Esophagus squamous epithelium (tissue), 5 donors: ENCODE measurements at places on chromosomes 16 and 17.

GRCh38 chr17:21823643-21824042 lies 131.3 kb downstream of the KCNJ18 start:
- DNase-seq = no peak

GRCh38 chr16:82634955-82635610 lies 8.3 kb downstream of the CDH13 start:
- no peak for DNase-seq

- no peak for DNase-seq
Observed at GRCh38 chr17:5976251-5976650, 93.9 kb upstream of the WSCD1 start.

- DNase-seq = no peak
Observed at GRCh38 chr17:55730808-55731207, 8.1 kb upstream of the TMEM100 start.

GRCh38 chr16:85902366-85903155 lies 3.6 kb downstream of the IRF8 start:
- DNase-seq = no peak

DNA sequence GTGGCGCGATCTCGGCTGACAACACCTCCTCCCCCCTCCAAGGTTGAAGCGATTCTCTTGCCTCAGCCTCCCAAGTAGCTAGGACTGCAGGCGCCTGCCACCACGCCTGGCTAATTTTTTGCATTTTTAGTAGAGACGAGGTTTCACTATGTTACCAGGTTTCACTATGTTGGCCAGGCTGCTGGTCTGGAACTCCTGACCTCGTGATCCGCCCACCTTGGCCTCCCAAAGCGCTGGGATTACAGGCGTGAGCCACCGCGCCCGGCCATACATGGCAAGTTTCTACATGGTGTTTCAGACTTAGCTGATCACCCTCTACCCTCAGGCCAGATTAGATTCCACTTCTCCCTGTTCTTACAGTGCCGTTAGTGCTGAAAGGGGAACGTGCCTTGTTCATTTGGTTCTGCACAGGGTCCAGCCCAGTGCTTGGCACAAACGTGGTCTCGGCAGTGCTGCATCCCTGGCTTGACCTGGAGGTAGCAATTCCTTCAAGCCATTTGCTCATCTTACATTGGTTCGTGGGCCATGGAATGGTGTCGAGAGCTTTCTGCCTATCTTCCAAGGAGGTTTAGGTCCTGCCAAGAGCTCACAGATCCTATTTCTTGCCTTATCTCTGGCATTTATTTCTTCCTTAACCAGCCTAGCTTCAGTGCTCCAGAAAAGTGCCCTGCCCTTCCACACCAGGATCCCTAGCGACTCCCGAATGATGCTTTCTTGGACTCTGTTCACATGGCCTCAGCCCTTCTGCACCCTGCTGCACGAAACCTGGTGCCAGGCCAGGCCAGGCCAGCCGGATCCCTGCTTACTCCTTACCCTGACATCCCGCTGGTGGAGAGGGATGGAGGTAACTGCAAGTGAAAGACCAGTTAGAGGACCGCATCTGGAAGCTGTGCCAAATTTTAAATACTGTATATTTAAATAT lies 14.8 kb upstream of the AURKB start:
- no peak for DNase-seq

- no peak for DNase-seq
Observed at GRCh38 chr16:65038100-65038499, 83.8 kb downstream of the CDH11 start.

DNA sequence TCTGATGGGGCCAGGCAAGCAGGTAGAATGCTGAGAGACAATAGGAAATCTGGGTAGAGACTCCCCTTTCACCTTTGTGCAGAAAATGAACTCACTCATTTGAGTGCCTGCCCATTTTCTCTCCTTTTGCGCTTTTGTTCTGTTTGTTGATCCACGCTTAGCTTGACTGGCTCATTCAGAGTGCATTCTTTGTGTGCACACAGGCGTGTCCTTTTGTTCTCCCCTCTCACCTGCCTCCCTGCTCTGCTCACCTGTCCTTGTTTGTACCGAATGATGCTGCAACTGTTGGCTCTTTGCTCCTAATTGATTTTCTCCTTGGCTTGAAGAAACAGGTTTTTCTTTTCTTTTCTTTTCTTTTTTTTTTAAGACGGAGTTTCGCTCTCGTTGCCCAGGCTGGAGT lies 15.8 kb downstream of the PGS1 start:
- DNase-seq = no peak

- no peak for DNase-seq
Observed at GRCh38 chr17:69597898-69598692, 183.6 kb downstream of the MAP2K6 start.

DNA sequence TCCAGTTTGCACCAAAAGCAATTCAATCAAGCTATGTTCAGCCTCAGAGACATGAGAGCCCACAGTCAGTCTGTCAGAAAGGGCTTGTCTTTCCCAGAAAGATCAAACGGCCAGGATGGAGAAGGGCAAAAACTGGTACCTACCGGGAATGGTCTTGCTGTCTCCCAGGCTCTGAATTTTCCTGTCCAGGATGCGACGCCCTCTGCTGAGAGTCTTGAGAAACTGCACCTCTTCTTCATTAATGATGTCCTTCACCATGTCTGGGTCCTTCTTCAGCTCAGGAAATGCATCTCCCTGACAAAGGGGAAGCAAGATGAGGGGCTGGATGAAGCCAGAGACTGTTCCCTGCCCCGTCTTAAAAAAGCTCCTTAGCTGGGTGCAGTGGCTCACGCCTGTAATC lies 15.8 kb upstream of the EXOSC6 start:
- DNase-seq = no peak

GRCh38 chr17:31724026-31724425 lies 135.0 kb downstream of the COPRS start:
- DNase-seq = no peak

DNA sequence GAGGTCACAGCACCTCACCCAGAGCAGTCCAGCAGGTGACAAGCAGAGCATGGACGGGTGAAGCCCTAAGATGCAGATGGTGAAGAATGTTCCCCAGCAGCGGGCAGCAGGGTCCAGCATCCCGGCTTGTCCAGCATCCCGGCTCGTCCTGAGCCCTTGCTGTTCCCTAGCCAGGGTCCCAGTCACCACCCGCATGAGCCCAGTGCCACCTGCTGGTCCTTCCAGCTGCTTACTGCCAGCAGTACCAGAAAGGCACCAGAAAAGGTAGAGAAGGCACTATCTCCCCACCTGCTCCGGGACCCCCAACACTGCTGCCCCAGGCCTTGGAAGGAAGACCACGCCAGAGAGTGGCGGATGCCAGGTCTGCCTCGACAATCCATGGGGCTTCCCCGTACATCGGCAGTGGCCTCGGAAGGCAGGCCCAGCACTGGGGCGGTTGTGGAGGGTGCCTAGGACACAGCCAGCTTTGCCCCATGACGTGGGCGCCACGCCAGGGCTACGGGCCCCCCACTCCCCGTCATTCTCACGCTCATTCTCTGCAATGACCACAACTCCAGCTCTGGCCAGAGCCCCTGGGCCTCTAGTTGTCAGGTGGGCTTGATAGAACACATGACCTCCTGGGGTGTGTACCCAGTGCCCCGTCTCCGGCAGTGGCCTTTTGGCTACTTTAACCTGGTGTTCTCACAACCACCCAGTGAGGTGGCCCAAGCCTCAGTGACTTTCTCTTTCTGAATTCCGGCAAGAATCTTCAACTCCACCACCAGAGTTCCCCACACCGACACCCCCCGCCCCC lies 1.4 kb downstream of the CENPX start:
- no peak for DNase-seq

- DNase-seq = no peak
Observed at GRCh38 chr17:64075913-64076312, 54.0 kb downstream of the ERN1 start.

- no peak for DNase-seq
Observed at GRCh38 chr16:78487471-78487870, 388.0 kb downstream of the WWOX start.

DNA sequence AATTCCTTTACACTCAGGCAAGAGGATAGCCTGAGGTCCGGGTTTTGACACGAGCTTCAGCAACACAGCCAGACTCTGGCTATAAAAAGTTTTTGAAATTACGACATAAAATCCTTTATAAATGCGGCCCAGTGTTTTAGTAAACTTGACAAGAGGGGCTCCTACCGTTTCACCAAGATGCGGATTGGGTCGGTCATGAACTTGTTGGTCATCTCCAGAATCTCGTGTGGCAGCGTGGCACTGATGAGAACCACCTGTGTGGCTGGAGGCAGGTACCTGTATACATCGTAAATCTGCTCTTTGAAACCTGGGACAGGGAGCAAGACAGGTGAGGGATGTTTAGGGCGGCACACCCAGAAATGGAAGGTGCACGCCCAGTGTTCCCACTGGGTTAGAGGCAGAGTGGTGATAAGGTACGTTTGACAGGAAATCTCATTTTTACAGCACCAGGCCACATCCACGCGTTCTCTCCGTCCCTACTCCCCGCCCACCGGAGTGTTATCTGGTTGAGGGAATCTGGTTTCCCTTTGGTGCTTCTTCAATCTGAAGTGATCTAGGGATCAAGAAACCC lies 8.0 kb downstream of the EIF4A3 start:
- no peak for DNase-seq

- no peak for DNase-seq
Observed at GRCh38 chr16:85029408-85029784, 1.8 kb downstream of the KIAA0513 start.

GRCh38 chr16:75301804-75302203 lies 50.4 kb upstream of the BCAR1 start:
- no peak for DNase-seq

DNA sequence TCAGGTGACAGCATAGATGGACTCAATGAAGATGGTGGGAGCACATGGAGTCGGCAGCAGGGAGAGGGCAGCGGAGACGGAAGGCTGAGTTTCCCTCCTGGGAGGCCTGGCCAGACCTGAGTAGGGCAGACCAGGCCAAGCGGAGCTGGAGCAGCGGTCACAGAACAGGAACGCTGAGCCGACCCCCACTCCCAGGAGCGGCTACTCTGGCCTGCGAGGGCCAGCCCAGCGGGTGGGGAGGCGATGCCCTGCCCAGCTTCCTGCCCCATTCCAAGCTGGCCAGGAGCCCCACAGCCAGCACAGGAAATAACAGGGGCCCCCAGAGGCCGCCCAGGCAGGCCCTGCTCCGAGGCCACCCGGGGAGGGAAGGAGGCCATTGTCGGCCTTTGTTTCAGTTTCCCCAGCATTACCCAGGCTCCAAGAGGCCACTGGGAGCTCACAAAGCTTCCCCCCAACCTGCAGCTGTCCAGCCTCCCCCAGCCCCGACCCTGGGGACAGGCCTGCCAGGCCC lies 79.8 kb downstream of the ZNF423 start:
- DNase-seq = no peak

DNA sequence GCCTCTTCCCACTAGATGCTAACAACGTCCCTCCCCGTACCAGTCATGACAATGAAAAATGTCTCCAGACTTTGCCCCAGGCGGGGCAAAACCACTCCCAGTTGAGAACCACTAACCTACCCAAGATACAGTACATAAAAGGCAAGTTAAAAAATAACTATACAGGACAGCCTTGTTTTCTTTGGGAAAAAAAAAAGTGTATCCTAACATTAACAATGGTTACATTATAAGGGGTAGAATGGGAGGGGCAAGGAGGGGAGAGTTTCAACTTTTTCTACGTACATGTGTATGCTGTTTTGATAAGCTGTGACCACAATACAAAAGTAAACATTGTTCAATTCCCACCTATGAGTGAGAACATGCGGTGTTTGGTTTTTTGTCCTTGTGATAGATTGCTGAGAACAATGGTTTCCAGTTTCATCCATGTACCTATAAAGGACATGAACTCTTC lies 94.9 kb downstream of the TOX3 start:
- no peak for DNase-seq

GRCh38 chr17:2687074-2687418 lies 24.5 kb downstream of the CLUH start:
- DNase-seq = no peak

DNA sequence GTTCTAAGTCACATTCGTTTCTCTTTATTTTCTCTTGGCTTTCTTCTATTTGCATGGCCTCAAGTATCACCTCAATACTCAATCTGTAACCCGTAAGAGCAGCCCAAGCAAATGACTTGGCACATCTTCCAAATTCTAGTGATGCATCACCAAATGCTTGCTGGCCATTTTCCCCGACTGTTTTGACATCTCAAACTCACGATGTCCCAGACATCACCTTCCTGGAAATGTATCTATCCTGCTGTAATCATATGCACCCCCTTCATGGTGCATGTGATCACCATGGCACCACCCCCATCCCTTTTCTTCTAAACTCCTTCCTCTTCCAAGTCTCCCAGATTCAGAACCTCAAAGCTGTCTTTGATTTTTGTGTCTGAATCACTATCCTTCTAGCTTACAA lies 24.0 kb upstream of the ABCA5 start:
- no peak for DNase-seq

DNA sequence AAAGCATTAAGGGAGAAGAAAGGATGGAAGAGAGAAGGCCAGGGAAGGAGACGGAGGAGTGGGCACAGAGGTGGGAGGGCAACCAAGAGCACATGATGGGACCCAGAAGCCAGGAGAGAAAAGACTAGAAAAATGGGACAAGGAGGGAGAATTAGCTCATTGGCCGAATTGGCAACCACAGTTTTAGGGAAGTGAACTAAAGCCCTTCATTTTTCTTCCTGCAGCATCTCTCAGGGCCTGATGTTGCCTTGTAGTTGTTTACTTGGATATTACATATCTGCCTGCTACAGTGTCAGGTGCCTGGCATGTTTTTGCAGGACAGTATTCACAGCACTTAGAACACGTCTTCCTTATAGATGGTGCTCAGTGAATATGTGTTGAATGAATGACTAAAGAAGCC lies 19.0 kb downstream of the EMP2 start:
- DNase-seq = no peak

GRCh38 chr16:94918-95265 lies 16.9 kb downstream of the MPG start:
- DNase-seq = no peak

DNA sequence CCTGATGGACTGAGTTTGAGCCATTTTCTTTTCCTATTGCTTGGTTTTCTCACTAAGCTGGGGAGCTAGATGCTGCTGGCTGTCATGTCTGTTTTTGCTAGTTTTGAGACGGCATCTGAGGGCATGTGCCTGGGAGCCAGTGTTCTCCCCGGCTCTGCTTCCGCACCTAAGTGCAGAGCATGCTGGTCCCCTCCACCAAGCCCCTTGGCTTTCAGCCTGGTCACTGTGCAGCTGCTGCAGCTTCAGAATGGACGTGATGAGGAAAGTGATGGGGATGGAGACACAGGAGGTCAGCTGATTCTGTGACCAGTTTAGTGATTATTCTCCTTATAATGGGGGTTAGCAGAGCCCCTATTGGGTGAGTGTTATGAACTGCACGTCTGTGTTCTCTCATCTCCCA lies 28.5 kb downstream of the DNAH17 start:
- DNase-seq = no peak

GRCh38 chr16:75305364-75306098 lies 54.1 kb upstream of the BCAR1 start:
- DNase-seq = no peak

GRCh38 chr17:27475070-27475673 lies 18.9 kb downstream of the KSR1 start:
- no peak for DNase-seq
